ENCODE measurements at places on chromosomes 6 and 20.

DNA sequence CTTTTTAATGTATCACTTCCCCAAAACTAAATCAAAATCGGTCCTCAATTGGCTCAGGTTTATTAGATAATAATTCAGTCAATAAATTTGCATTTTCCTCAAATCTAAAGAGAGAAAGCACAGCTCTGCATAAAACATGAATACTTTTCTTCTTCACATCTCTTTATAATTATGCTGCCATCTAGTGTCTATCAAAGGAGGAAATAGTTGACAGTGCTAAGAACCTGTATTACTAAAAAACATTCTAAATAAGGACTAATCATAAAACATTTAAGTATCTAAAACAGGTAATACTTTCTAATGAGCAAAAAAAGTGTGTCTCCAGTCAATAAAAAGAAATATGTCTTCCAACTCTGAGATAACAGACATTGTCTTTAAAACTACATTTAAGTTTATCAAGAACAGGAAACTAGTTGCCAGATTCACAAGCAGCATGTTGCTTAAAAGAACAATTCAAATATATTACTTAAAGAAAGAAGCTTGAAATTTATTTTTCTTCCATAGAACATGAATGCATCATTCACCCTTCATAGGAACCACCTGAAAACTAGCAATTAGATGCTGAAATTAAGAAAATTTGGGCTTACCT lies 56.5 kb upstream of the DST start:
- DNase-seq, result no peak

GRCh38 chr6:37260444-37260843 lies 2.5 kb upstream of the TMEM217 start:
- DNase-seq, result no peak

- no peak for DNase-seq
Observed at GRCh38 chr6:81484251-81484650, 268.2 kb downstream of the TENT5A start.

GRCh38 chr6:13383328-13384163 lies 55.2 kb upstream of the TBC1D7 start:
- peak; percentile 52 for DNase-seq

DNA sequence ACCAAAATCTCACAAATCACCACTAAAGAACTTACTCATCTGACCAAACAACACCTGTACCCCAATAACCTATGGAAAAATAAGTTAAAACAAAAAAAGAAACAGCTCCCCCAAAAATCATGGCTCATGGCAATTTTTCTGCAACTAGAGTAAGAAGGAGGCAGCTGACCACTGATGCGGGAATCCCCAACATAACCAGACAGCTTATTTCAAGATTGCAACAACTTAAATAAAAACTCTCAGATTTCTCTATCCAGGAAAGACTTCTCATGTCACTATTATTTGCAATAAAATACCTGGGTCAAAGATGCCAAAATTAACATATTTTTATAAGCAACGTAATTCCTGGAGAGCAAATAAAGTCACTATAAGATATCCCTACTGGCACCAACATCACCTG lies 128.1 kb upstream of the LY86 start:
- DNase-seq, result no peak

DNA sequence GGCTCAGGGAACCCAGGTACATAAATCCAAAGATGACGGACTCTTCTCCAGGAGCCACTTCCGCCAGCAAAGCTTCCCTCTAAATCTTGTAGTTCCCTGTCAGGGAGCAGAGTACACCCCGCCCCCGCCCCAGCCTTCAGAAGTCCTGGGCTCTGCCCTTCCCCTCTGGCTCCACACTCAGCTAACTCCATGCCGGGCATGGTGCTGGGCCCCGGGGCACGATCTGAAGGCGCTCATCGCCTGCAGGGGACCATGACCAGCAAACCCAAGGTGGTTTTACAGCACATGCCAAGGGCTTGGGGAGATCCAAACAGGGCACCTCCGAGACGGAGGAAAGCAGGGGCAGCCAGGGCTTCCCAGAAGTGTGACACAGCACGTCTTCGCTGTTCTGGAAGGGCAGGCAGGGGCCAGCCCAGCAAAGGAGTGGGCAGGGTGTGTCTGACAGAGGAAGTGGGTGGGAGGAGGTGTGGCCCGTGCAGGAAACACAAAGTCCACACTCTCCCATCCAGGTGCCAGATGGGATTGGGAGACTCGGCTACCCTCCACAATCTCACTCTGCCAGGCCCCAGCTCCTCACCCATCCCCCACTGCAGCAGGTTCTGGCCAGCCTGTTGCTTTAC lies 41.6 kb upstream of the SLC22A2 start:
- no peak for DNase-seq

DNA sequence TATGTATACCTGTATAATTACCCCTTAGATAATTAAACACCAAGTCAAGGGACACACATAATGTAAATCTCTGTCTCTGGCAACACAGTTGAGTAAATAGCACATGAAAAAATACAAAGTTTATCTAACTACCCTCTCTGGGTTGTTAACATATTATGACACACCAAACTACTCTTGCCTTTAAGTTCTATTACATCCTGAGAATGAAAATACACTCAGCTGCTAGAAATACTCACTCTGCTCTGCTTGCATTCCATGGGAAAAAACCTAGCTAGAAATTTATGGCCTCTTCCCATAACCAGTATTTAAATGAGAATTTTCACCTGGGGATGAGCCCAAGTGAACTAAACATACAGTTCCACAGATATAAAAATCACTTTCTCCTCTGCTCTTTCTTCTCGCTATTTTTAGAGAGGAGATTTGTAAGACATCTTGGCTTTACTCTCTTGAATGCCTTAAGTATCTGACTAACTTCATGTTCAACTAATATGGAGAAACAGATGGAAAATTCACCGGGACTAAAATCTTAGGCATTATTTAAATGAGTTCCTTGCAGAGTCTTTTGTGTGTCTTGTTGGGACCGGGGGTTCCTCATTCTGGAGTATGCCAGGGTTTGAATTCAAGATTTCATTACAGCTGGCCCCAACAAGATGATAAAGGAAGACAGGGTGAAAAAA lies 140.9 kb downstream of the GJA10 start:
- no peak for DNase-seq

DNA sequence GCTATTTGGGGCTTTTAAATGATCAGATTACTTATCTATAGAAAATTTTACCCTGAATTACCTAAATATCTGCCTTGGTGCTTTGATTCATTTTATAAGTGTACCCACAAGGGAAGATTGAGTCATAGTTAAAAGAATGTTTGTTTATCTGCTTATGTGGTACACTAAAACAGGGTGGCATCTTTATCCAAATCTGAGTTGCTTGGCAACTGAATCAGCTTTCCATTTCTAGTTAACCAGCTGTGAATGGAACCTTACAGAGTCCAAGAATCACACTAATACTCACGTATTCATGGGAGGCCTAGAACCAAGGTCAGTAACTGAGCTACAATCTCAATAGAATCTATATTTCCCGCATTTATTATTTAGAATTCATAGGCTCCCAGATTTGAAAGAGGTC lies 44.0 kb upstream of the CAP2 start:
- no peak for DNase-seq

- no peak for DNase-seq
Observed at GRCh38 chr6:1704711-1705110, 95.0 kb downstream of the FOXC1 start.

GRCh38 chr6:160972111-160972510 lies 19.5 kb upstream of the MAP3K4 start:
- DNase-seq, result no peak

GRCh38 chr6:37507690-37508421 lies 8.2 kb upstream of the CCDC167 start:
- DNase-seq, result peak; percentile 59

GRCh38 chr6:56246881-56247653 lies at the start of gene COL21A1:
TSS of gene COL21A1 (minus strand) at chr6:56247580. CDS start at chr6:56182618, 64,962 bp downstream.
- no peak for DNase-seq

- DNase-seq, result no peak
Observed at GRCh38 chr6:43798688-43799444, 28.9 kb downstream of the VEGFA start.

Data from CD8-positive, alpha-beta memory T cell (primary cell).